Fibroblast of gingiva (primary cell): ENCODE measurements at places on chromosomes 11 and 22.
A peak's percentile ranks its signal among the peaks of the same experiment; 100 is the strongest.

GRCh38 chr22:24137595-24137994 lies 43.7 kb upstream of the SUSD2 start:
- peak; percentile 82 for DNase-seq

DNA sequence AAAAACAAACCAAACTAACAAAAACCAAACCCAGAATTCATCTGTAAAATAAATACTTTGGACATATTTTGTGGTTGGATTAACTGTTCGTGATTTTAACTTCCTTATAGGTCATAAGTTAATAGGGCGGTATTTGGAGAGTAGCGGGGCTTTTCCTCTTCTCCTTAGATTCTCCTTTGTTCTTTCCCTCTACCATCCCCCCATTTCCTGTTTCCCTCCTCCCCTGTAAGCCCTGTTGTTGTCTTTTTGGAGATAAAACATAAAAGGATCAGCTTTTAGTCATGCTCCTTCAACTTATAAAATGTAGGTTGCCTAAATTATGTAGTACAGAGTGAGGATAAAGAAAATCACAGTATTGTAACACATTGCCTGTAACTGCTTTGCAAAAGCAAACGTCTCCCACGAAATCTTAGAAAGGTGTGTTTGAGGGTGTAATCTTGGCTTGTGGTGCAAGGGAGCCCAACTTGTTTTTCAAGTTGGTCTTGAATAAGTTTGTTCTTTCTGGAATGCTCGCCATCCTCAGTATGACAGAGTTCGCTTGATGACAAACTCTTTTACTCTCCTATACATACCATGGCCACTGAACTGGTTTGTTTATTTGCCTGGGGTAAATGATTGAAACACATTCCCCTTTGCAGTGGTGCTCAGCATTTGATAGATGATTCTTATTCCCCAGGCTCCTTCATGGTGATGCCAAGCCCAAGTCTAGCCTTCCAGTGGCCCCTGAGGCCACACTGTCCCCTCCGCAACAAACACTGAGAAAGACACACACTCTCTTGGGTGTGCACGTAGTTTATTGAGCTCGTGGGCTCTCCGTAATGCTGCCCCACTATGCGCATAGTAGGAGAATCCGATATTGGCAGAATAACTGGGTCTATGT lies 49.4 kb downstream of the TEAD1 start:
- DNase-seq = no peak

DNA sequence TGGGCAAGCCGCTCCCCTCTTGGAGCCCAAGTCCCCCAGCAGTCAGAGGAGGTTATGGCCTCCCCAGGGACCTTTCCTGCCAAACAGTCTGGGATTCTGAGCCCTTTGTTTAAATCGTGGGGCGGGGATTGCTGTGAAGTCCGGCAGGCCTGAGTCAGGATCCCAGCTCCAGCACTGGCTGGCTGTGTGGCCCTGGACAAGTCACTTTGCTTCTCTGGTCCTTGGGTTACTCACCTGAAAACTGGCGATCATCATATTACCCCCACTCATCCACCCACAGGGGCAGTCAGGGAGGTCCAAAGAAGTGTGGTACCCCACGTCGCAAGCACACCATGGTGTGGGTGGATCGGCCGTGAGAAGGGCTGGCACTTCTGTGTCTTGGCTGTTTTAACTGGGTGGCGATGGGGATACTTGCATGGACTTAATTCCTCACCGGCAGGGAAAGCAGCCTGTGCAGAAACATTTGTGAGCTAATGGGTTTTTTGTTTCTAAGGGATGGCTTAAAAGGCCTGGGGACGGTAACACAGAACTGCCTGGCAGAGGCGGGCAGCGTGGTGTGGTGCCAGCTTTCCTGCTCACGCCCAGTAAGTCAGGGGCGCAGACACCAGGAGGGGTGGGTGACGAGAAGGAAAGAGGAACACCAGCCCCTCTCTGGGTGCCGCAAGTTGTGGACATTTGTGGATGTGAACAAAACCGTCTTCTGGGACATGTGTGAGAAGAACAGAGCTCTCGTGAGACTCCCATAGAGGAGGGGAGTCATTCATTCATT lies 31.6 kb upstream of the PRR5 start:
- DNase-seq = no peak

DNA sequence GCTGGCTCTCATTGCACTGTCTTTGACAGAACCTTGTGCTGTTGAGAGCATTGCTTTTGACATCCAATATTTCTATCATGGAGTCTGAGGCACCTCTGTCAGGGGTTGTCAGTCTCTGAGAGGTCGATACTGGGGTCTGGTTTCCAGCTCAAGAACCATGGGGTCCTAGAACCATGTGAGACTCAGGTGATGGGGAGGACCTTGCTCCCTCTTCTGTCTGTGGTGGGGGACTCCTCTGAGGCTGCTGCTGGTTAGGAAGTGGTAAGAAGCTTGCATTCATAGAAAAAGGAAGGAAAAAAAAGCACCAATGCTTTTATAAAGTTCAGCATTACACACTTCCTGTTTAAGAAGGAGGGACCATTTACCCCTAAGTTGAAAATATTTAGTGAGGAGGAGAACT lies 91.8 kb upstream of the CD44 start:
- no peak for DNase-seq

DNA sequence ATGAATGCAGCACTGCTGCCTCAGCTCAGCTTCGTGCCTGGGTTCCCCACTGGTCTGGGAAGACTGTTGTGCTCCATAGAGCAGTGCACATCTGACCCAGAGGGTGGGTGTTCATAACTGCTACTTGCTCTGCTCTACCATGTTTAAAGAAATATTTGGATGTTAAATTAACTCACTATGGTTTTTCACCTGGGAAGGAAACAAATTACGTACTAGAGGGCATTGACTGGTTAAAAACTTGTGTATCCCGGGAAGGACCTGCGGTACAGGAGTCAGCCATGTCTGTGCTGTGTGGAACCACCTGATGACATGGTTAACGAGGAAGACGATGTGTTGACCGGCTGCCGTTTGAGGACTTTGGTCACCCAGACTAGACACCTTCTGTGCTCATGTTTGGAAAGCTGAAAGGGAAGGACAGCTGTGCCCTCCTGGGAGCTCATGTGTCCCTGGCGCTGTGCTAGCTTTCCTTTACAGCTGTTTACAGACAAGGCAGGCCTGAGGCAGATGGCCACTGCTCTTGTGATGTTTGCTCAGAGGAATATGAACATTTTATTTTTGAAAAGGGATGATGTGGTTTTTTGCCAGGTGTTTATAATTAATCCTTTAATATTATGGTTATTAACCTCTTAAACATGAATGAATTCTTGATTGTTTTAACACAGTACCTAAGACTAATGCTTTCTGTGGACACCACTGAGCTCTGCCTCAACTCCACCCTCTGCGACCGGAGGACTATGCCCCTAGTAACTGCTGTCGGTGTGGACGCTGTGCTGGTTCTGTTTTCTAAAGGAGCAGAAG lies 14.3 kb upstream of the AIFM3 start:
- no peak for DNase-seq

GRCh38 chr11:124915541-124916369 lies 3.3 kb upstream of the HEPN1 start:
- DNase-seq = no peak
